NCI-H82 (cell line): ENCODE measurements at places on chromosomes 7 and 10.

GRCh38 chr10:123377883-123378282, 223.7 kb downstream of the BUB3 start:
- DNase-seq: no peak

DNA sequence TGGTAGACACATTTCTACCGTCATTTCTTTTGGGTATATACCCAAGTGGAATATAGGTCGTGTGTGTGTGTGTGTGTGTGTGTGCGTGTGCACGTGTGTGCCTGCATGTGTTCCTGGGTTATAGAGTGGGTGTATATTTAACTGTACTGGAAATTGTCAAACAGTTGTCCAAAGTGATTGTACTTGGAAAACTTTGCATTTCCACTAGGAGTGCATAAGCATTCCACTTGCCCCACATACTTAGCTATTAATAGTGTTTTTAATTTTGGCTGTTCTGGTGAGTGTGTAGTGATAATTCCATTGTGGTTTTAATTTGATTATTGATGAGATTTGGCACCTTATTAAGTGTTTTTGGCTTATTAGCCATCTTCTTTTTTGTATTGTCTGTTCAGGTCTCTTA, 25.9 kb downstream of the TRUB1 start:
- DNase-seq: no peak

DNA sequence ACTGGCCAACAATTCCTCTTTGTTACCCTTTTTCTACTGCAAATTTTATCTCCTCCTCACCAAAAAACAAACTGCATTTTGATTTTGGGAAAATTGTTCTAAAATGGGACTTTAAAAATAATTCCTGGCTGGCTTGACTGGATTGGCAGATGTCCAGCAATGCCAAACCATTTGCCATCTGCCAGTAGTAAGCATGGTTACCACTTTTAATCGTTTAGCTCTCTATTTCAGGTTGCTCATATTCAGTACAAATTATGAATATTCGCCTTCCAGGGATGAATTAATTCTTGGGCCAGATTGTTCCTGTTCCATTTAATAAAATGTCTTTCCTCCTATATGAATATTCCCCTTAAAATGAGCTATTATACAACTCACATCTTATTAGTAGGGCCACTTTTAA, 35.7 kb downstream of the SMNDC1 start:
- peak; percentile 2 for DNase-seq

- DNase-seq: no peak
Measured at GRCh38 chr7:24069751-24070150, 214.2 kb upstream of the NPY start.

- peak; percentile 83 for DNase-seq
Measured at GRCh38 chr7:8433477-8434289, at the start of gene NXPH1. TSS of gene NXPH1 (plus strand) at chr7:8433609.

DNA sequence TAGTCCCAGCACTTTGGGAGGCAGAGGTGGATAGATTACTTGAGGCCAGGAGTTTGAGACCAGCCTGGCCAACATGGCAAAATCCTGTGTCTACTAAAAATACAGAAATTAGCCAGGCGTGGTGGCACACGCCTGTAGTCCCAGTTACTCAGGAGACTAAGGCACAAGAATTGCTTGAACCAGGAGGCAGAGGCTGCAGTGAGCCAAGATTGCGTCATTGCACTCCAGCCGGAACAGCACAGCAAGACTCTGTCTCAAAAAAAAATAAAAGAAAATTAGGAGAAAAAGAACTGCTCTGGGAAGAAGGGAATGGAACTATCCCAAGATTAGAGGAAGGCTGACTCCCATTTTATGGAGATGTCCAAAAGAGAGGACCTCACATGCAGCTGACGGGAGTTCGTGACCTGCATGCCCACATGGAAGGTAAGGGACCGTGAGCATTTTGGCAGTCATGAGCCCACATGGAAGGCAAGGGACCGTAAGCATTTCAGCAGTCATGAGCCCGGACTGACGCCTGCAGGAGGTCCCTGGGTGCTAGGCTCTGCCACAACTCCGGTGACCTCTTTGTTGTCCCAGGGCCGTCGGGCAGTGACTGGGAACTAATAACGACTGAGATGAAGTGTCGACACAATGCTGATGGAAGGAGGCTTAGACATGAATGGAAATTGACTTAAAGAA, 18.6 kb upstream of the GTPBP4 start:
- peak; percentile 30 for DNase-seq
